ENCODE measurements at places on chromosomes 6 and 20. TPM values are rescaled to one million over a fixed set of nuclear protein-coding genes. Genes with fewer than 3 reads are reported as not detected.

DNA sequence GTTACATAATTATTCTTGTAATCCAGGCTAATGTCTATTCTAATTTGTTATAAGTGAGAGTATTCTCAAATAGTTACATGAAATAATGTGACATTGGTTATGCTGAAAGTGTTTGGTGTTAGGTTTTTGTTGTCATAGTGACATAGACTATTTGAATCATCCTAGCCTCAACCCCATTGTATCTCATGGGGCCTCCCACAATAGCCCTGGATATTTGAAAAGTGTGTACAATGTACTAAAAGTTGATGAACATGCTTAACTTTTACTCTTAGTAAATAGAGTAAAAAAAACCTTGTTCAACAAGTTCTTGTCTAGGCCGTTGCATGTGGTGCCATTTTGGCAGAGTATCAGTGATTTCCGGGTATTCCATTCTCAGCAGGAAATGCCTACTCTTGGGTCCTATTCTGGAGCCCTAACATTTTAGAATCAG, 83.0 kb downstream of the RTN4IP1 start:
- no peak for DNase-seq
- H3K4me1 ChIP-seq: peaks cover 11% of the 10 kb centered on the region
- no peaks in the 10 kb centered on the region for H3K27me3 ChIP-seq
- H3K4me3 ChIP-seq: no peak overlapping the region

- H3K4me1 ChIP-seq: peaks cover 46% of the 10 kb centered on the region
- H3K27ac ChIP-seq: peak within 1 kb of the TSS; percentile 97
- peaks cover 11% of the 10 kb centered on the region for H3K36me3 ChIP-seq
- peaks cover 7% of the 10 kb centered on the region for H3K27me3 ChIP-seq
- H3K4me3 ChIP-seq: peak within 1 kb of the TSS; percentile 94
Measured at GRCh38 chr6:33788694-33789549, at the start of gene LEMD2. Gene LEMD2, minus strand, starts transcription at chr6:33789130. Its CDS starts 14 bp downstream, at chr6:33789116.

GRCh38 chr6:170114187-170114945, 176.5 kb downstream of the DLL1 start:
- no peak overlapping the region for H3K27ac ChIP-seq
- H3K36me3 ChIP-seq: no peaks in the 10 kb centered on the region
- no peak overlapping the region for H3K4me3 ChIP-seq
- H3K27me3 ChIP-seq: peaks cover 5% of the 10 kb centered on the region

DNA sequence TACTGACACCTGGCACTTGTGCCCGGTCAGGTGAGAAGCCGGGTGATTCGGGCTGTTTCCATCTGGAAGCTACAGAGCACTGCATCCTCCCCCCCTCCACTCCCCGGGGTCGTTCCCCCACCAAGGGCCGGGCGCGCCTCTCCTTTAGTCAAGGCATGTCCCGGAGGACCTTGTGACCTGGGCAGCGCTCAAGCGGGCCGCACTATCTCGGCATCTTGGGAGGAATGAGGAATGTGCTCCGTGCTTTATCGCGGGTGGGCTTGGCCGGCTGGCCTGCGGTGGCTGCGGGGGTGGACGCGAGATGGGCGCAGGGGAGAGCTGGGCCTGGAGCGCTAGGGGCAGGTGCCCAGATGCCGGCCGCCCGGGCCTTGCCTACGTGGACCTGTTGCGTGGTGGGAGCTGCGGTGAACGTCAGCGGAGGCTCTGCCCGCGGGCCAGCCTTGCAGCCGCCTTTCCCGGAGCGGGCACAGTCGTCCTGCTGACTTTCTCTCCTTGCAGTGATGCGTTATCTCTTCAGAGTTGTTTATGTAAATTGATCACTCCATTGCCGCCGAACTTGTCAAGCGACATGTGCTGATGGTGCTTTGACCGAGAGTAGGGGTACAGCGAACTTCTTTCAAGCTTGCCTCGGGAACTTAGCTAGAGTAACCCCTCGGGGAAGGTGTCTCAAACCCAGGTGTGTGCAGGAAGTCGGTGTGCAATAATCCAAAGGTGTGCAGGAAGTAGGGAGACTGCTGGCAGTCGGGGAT, 1.1 kb downstream of the LRRC1 start:
- peaks cover 16% of the 10 kb centered on the region for H3K4me1 ChIP-seq
- peaks cover 39% of the 10 kb centered on the region for H3K27me3 ChIP-seq
- H3K4me3 ChIP-seq: peak overlapping the region; percentile 99
- peak; percentile 37 for DNase-seq

Gene PI16
- 0.86 TPM for total RNA-seq

DNA sequence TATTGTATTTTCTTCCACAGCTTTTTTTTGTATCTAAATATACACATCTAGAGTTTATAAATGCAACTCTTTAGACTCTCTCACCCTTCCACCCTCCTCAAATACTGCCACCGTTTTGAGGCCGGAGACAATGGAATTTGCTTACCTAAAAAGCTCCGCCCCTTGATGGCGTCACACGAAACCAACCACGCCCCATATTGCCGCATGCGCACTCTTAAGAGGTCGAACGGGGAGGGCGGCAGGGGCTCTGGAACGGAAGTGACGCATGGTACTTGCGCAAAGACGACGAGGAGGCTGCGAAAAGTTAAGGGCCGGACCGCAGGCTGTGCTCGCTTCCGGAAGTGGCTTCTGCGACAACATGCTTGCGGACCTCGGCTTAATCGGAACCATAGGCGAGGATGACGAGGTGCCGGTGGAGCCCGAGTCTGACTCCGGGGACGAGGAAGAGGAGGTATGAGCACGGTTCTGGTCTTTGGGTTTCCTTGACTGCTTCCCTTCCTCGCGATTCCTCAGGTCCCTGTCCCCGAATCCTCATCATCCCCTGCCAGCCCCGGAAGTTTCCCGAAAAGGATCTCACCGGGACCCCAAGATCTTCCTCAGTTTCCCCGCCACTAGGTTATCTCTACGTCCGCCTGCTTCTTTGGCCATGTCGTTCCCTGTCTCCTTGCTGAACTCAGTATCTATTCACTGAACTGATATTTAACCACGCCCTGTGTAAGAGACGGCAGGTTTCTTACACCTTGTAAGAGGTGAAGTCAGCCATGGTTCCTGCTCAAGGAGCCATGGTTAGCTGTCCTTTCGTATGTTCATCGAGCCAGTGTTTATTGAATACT, at the start of gene DDX27:
TSS of gene DDX27 (plus strand) at position 326 of the 833 bp plus-strand sequence. CDS start at position 359, 33 bp downstream.
- peak within 1 kb of the TSS; percentile 99 for H3K27ac ChIP-seq
- DNase-seq: peak; percentile 94
- H3K36me3 ChIP-seq: peaks cover 14% of the 10 kb centered on the region
- no peaks in the 10 kb centered on the region for H3K27me3 ChIP-seq

DNA sequence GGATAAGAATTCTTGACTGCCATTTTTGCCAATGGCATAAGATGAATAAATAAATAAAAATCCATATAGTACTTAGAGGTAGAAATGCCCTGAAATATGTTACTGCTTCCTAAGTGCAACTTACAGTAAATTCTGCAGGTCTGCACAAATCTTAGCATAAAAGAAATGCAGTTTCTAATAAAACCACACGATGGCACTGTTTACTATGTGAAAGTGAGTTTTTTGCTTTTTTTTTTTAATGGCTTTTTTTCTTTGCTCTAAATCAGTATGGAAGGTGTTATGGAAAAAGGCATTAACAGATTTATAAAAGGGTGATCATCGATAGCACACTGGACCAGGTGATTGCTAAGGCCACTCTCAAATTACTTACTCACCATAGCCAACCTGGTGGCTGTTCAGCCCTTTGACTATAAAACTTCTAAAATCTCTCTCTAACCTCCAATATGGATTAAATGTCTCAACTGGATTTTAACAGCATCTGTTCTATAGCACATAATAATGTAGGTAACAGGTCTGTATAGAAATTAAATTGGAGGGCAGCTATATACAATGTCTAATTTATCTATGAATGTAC, 45.8 kb downstream of the AHI1 start:
- H3K36me3 ChIP-seq: no peaks in the 10 kb centered on the region
- no peaks in the 10 kb centered on the region for H3K4me1 ChIP-seq
- no peak overlapping the region for H3K4me3 ChIP-seq
- no peak overlapping the region for H3K27ac ChIP-seq
- no peaks in the 10 kb centered on the region for H3K27me3 ChIP-seq
- no peak for DNase-seq

DNA sequence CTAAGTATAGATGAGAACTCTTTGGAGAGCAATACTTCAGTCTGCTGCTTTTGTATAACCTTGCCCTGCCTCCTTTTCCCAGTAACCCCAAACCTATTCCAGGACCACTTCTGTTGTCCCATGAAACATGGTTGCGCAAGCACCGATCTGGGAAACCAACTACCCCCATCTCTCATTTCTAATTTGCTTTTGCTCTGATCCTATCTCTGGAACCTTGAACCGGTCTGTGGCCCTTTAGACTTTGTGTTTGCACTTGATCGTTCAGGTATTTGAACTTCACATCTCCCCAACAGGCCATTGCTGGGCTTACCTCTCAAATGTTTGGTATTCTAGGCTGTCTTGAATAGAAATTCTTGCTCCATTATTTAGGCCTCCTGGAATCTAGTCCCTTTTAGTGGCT, 25.0 kb downstream of the L3MBTL3 start:
- H3K27me3 ChIP-seq: no peaks in the 10 kb centered on the region
- H3K4me3 ChIP-seq: no peak overlapping the region
- H3K27ac ChIP-seq: no peak overlapping the region
- peaks cover 40% of the 10 kb centered on the region for H3K36me3 ChIP-seq

- DNase-seq: no peak
- peaks cover 8% of the 10 kb centered on the region for H3K36me3 ChIP-seq
- no peaks in the 10 kb centered on the region for H3K27me3 ChIP-seq
- peaks cover 2% of the 10 kb centered on the region for H3K4me1 ChIP-seq
- no peak overlapping the region for H3K27ac ChIP-seq
Measured at GRCh38 chr6:158413814-158414565, 101.7 kb downstream of the TULP4 start.

DNA sequence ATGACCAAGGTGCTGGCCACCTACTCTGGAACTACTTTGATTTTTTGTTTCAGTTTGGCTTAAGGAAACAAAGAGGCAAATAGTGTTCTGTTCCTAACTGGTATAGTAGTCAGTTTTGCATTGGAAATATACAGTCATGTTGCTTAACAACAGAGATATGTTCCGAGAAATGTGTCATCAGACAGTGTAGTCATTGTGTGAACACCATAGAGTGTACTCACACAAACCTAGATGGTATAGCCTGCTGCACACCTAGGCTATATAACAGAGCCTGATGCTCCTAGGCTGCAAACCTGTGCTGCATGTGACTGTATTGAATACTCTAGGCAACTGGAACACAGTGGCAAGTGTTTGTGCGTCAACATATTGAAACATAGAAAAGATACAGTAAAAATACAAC, 80.4 kb downstream of the ARID1B start:
- no peak for DNase-seq
- H3K36me3 ChIP-seq: no peaks in the 10 kb centered on the region
- peaks cover 36% of the 10 kb centered on the region for H3K4me1 ChIP-seq
- no peak overlapping the region for H3K27ac ChIP-seq
- no peak overlapping the region for H3K4me3 ChIP-seq

GRCh38 chr6:132907914-132908313, 93.5 kb downstream of the RPS12 start:
- no peak for DNase-seq
- H3K36me3 ChIP-seq: no peaks in the 10 kb centered on the region
- H3K4me3 ChIP-seq: no peak overlapping the region
- no peak overlapping the region for H3K27ac ChIP-seq
- H3K4me1 ChIP-seq: no peaks in the 10 kb centered on the region
- H3K27me3 ChIP-seq: peaks cover 5% of the 10 kb centered on the region

DNA sequence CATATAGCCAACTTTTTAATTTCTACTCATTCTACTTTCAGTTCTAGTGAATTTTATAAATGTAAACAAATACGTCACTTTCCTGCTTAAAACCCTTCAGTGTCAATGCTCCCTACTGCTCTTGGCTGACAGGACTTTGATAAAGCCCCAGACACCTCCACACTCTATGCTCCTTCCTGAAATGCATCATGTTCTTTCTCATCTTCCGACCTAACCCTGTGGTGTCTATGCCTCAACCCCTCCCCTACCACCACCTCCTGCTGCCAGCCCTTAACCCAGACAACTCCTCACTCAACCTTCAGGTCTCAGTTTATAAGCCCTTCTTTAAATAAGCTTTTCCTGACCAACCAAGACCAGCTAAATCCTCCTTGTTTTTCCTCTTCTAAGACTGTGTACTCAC, 19.1 kb downstream of the TLDC2 start:
- peaks cover 8% of the 10 kb centered on the region for H3K4me1 ChIP-seq
- H3K27ac ChIP-seq: peak overlapping the region; percentile 72
- no peak for DNase-seq
- H3K4me3 ChIP-seq: no peak overlapping the region

GRCh38 chr6:151451417-151451949, 443 bp downstream of the RMND1 start:
- peak overlapping the region; percentile 95 for H3K4me3 ChIP-seq
- peak overlapping the region; percentile 92 for H3K27ac ChIP-seq
- peaks cover 6% of the 10 kb centered on the region for H3K36me3 ChIP-seq
- no peak for DNase-seq
- peaks cover 23% of the 10 kb centered on the region for H3K4me1 ChIP-seq

- peak overlapping the region; percentile 87 for H3K27ac ChIP-seq
- H3K27me3 ChIP-seq: no peaks in the 10 kb centered on the region
- DNase-seq: no peak
- H3K36me3 ChIP-seq: peaks cover 35% of the 10 kb centered on the region
Measured at GRCh38 chr20:46365487-46366220, 40.8 kb downstream of the ELMO2 start.

DNA sequence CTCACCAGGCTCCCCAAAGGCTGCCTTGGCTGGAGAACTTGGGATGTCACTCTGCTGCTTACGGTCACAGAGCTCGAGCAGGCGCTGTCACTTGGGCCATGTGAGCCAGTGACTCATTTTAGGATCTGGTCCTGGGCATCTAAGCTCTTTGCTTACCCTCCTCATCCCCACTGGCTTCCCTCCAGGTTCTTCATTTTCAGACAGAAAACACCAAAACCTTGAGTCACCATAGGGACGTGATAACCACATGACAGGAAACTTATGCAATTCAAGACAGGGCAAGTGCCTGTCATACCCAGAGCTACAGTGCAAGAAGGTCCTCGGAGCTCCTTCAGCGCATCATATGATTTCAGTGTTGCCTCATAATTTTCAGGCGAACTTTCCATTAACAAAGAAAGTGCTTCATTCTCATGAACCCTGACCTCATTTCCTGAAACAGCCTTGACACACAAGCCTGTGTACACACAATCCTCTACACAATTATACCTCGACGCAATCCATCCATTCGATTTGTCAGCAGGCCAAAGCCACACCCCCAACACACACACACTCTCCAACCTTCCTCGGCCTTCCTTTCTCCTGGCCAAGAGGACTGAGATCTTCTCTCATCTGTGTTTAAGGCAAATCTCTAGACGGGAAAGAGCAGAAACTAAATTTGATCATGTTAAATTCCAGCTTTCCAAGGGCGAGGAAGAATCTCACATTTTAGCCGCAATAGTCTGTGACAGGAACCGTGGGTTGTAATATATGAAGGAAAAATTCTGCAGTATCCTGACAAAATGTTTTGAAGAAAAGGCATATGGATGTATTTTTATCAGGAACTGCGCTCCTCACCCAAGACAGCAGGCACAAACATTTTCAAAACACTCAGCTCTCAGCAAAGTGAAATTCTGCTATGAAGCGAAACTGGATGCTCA, 25.3 kb downstream of the TBC1D7 start:
- peaks cover 23% of the 10 kb centered on the region for H3K4me1 ChIP-seq
- H3K27ac ChIP-seq: peak overlapping the region; percentile 76
- H3K36me3 ChIP-seq: peaks cover 41% of the 10 kb centered on the region
- H3K27me3 ChIP-seq: no peaks in the 10 kb centered on the region

- DNase-seq: no peak
- no peaks in the 10 kb centered on the region for H3K27me3 ChIP-seq
- peak overlapping the region; percentile 41 for H3K27ac ChIP-seq
- peaks cover 45% of the 10 kb centered on the region for H3K36me3 ChIP-seq
Measured at GRCh38 chr6:106102034-106102433, 15.9 kb downstream of the PRDM1 start.

Gene KIF25
- not detected for total RNA-seq
